ENCODE measurements at places on chromosomes 13 and 19. TPM values are rescaled to one million over a fixed set of nuclear protein-coding genes. Genes with fewer than 3 reads are reported as not detected.

Gene C19orf38
- total RNA-seq: 1.4 TPM

GRCh38 chr13:49240017-49240416 is 7.7 kb upstream of the CDADC1 start:
- no peak for DNase-seq

DNA sequence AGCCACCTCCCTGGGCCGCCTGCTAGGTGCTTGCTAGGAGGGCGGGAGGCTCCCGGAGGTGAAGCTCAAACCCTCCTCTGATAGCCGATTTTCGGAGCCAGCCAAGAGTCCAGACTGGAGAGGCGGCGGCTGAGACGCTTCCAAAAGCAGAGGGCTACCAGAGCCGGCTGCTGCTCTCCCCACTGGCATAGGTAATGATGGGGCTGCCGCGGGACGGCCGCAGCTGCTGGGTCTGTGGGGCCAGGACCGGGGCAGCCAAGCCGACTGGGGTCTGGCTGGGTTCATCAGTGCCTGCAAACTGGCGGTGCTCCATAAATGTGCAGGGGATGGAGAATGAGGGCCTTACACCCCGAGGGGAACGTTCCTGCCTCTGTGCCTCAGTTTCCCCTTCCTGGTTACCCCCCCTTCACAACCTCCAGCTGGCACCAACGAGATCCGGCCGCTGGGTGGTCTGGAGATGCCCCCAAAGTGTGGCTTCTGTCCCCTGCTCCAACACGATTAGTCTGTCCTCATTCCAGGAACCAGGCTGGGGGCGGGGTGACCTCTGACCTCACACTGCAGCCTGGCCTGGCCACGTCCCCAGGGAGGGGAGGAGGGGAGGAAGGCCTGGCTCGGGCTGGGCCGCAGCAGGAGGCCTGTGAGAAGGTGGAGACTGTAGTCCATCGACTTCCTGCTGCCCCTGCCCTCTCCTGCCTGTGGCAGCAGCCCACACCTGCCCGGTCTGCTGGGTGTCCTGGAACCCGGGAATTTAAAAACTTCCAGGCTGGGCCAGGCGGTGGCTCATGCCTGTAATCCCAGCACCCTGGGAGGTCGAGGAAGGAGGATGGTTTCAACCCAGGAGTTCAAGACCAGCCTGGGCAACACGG is 3.8 kb upstream of the WDR18 start:
- no peak for DNase-seq

Gene NDUFA11
- total RNA-seq: 169 TPM

GRCh38 chr13:25166306-25166705 is 5.8 kb downstream of the AMER2 start:
- DNase-seq: no peak

GRCh38 chr19:30316000-30316491 is 56.1 kb upstream of the ZNF536 start:
- no peak for DNase-seq

DNA sequence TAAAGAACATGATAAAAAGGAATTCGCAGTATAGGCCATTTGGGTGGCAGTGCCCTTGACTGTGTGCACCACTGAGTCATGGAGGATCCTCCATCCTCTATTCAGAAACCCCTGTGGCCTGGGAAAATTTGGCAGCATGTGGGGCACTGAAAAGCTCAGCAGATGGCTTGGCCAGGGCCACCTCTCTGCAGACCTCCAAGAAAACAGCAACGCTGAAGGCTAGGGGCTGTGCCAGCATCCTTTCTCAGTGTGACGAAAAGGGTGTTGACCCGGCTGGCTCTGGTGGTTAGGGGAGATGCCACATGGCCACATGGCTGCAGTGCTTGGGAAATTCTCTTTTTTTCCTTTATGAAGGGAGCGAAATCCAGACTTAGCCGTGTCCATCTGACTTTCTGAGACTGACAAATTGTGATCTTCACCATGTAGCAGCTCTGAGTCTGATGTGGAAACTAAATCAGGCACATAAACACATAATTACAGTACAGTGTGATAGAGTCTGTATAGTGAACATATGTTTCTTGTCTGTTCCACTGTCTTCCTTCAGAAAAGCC is 178.0 kb downstream of the KCTD12 start:
- no peak for DNase-seq

GRCh38 chr13:44668688-44669087 is 92.6 kb upstream of the TSC22D1 start:
- DNase-seq: peak; percentile 64

Gene ZNF135
- 0.15 TPM for total RNA-seq

DNA sequence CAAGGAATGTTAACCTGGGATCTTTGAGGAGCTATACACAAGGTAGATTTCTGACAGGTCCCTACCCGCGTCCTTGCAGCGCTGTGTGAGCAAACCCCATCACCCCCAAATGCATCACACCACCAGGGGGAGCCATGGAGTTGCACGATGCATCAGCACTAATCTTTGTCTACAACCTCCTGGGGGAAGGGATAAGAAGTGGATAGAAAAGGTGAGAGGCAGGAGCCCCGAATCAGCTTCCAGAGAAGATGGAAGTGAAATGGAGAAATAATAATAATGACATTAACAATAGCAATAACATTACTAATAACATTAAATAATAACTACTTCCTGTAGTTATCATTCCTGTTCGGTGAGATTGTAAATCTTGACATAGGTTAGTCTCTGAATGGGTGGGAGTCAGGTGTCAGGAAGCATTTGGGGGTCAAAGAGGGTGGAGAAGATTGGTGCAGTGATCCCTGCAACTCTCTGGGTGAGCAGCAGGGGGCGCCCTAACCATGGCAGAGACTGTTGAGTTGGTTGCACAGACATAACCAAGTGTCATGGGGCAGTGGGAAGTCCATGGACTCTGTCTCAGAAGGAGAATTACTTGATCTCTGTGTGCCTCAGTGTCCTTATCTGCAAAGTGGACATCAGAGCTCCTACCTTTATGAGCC is 16.5 kb downstream of the SIGLEC7 start:
- DNase-seq: peak; percentile 33

- DNase-seq: no peak
These were observed 441.0 kb downstream of the COG6 start for GRCh38 chr13:40096357-40096901.
